Epithelial cell of prostate (primary cell): ENCODE measurements at places on chromosomes 7 and 10.

DNA sequence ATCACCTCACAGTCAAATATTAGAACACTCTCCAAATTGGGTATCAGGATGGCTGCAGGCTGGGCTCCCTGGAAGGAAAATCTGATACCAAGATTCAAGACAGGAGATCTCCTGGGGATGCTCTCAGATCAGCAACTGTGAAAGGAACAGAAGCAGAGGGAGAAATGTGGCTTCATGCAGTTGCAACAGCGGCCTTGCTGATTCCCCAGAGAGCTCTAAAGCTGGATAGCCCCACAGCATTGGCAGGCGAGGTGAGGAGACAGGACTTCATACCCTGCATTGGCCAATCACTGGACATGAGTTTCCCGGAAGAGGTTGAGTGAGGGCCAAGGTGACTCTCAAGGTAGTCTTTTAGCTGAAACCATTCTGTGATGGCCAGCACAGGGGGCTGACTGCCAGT is 190.6 kb downstream of the PTPN20 start:
- DNase-seq: no peak

GRCh38 chr10:109007514-109007913 is 915.8 kb downstream of the XPNPEP1 start:
- no peak for DNase-seq

DNA sequence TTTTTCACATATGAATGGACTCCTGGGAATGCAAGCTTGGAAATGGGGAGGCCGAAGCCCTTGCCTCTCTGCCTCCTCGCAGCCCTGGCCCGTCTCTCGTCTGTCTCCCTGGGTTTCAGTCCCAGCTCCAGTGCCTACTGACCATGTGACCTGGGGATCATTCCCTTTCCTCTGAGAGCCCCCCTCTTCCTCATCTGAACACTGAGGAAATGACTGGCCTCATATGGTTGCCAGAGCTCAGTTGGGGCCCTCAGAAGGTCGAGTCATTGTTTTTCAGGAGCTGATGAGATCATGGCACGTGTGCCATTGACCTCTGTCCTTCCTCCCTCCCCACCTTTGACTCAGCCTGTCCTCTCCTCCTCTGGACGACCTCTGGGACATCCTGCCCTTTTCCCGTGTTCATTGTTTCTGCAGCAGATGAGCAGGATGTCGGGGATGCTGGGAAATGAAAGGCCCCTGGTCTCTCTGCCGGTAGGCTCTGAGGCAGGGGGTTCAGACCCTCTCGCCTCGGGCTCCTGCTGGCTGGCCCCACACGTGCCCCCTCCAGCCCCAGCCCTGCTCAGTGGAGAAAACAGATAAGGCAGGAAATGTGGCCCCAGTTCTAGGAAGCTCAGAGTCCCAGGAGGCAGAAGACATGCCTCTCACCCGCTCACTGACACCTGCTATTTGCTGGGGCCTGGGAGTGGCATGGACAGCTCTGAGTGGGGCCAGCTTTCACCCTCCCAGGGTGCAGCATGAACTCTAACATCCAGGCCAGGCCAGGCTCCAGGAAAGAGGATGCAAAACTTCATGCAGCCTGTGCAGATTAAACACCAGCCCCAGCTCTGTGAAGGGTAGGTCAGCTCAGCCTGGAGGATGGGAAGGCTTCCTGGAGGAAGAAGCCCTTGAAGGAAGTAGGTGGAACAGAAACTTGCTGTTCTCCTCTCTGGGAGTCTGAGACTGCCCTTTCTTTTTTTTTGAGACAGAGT is 8.3 kb upstream of the PPP1R35 start:
- DNase-seq: no peak

DNA sequence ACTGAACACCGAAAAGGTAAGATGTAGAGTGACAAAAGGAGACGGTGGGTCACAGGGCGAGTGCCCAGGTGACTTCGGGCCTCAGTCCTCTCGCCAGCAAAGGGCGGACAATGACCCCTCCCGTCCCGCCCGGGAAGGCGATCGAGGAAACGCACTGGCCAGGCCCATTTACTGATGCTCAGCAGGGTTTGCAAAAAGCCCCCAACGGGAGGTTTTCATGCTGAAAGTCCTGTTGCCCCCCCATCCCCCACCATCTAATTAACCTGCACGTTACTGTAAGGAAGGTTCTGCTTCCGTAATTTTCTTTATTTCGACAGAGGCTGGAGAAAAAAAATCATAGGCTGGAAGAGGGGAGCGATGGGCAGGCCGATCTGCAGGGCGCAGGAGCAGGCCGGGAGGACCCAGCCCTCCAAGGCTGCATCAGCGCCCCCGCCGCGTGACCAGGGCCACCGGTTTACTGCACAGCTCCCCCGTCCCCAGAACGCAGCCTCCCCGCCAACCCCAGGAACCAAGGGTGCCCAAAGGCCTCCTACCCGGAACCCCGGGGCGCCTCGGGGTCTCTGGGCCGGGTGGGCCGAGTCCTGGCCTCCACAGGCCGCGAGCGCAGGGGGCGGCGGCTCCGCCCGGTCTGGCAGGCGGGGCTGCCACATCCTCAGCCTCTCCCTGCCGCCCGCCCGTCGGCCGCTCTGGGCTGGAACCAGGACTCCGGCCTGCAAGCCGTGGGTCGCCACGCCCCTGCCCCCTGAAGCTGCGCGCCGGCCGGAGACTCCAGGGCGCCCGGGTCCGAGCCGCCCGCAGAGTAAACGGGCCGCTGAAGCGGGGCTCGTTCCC is 613 bp downstream of the OAT start:
- no peak for DNase-seq

DNA sequence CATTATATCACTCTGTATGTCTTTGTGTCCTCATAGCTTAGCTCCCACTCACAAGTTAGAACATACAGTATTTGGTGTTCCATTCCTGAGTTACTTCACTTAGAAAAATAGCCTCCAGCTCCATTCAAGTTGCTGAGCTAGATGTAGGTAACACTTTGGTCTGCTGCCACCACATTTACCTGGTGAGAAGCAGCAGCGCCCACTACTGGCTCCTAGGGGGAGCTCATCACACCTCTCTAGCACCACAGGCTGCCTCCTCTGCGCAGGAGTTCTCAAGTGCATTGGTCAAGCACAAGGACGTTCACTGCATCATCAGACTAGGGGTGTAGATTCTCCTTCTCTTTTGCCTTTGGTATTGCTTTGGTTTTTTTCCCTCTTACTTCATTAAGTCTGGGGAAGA is 530.9 kb upstream of the AUTS2 start:
- no peak for DNase-seq

GRCh38 chr10:73229567-73229966 is 17.5 kb downstream of the DNAJC9 start:
- no peak for DNase-seq

GRCh38 chr7:158343526-158343925 is 244.1 kb downstream of the PTPRN2 start:
- DNase-seq: no peak

- DNase-seq: no peak
Measured at GRCh38 chr7:141225916-141226618, 152.2 kb downstream of the TMEM178B start.

DNA sequence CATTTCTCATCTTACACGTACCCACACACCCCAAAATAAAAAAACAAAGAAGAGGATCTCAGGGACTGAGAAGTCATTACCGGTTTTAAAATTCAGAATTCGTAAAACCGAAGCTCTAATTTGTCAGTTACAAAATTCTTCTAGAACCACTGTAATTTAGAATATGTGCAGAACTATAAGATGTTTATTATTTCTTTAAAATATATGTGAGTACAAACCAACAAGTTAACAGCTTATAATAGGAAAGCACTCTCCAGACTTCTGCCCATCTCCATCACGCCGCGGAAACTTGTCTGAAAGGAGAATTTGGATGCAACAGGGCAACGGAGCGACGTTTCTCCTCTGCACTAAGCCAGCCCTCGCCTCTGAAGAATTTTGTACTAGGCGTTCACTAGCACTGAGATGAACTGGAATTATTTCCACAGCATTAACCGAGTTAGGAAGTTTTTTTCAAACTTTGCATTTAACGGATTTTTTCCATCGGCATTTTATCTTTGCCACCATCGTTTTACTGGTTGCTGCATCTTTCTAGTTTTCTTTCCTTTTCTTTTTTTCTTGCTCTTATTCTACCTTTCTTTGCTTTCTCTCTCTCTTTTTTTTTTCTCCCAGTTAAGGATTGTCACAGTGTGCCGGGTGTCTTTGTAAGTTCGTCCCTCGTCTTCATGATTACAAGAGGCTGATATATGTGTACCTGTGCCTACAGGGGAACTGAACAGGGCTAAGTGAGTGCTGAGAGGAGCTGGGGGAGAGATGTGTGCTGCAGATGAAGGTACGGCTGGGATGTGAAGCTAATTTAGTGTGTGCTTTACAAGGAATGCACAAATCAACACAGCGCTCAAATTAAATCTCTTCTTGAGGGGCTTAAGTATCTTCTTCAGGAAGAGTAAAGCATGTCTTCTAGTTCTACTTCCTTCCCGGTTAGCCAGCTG is 295.9 kb upstream of the NFE2L3 start:
- no peak for DNase-seq

DNA sequence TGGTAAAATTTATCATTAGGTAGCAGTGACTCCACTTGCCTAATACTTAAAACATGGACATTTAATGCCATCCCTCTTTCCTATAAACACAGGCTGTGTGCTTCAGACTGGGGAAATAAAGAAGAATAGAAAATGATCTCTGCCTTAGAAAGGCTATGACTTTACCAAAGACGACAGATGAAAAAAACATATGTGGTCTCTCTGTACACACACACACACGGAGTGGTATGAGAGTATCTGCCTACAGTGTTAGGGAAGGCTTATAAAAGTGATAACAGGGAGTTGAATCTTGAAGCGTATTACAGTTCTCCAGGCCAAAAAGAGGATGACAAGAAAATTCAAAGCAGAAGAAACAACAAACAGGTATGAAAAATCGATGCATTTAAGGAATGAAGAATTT is 38.2 kb downstream of the MINDY3 start:
- no peak for DNase-seq

DNA sequence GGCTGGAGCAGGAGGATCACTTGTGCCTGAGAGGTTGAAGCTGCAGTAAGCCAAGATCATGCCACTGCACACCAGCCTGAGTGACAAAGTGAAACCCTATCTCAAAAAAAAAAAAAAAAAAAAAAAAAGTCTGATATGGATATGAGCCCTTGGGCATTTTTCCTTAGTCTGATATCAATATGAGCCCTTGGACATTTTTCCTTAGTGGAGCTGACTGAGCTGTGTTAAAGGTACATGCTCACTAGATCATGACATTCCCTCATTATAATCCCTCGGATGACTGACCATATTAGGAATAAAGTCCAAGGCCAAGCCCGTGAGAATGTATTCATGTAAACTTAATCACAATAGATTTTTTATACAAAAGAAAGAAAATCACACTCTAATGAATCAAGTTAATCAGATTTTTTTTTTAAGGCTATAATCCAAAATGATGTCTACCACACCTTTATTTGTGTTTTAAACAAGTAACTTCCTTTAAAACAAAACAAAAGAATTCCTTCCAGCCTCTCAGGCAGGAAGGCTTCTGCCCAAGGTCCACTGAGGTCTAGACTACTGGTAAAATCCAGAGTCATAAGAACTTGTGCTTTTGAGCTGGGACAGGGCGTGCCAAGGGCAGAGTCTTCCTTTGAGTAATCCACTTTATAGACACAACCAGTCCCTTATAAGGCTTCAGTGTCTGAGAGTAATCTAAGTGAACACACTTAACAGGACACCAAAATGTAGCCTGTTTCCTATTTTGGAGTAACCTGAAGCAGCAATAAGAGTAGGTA is 5.5 kb downstream of the PPA1 start:
- DNase-seq: no peak

DNA sequence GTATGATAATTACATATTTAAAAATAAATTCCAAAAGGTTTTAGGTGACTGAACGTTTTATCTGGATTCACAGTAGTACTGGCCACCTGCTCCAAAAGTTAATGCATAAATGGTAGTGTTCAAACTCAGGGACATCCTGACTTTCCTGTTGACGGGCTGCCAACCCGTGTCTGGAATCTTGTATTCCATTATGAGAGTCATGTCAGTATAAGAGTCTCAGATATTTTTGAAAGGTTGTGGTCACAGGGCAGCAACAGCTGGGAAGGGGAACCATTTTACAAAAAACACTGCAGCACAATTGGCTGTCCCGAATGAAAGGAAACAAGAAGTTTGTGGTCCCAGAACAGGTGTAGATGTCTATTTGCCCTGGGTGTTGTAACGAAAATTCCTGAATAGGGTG is 2.8 kb downstream of the TDRD1 start:
- no peak for DNase-seq

DNA sequence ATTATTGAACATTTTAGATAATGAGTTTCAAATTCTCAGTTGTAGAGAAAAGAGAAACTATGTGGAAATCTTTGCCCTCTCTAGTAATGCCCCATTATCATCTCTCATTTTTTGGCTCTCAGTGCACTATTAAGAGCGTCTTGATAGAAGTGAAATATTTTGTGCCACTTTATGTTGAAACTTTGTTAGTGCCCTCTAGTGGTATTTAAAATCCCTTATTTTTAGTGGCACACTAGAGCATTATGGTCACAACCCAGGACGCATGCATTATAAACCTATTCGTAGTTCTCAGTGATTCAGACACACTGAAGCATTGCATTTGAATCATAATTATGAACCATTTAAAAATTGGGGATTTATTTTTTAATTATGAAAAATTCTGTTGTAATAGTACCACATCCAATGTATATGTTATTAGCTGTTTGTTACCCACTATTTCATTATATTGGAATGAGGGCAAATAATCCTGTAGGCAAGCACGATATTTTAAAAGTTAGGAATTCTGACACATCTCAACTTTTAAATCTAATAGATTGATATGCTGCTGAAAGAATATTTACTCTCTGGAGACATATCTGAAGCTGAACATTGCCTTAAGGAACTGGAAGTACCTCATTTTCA is 21.9 kb downstream of the PDCD4 start:
- DNase-seq: no peak

GRCh38 chr7:47520406-47520805 is 61.5 kb downstream of the TNS3 start:
- DNase-seq: no peak

GRCh38 chr10:61301575-61301974 is 151.6 kb downstream of the TMEM26 start:
- DNase-seq: no peak

DNA sequence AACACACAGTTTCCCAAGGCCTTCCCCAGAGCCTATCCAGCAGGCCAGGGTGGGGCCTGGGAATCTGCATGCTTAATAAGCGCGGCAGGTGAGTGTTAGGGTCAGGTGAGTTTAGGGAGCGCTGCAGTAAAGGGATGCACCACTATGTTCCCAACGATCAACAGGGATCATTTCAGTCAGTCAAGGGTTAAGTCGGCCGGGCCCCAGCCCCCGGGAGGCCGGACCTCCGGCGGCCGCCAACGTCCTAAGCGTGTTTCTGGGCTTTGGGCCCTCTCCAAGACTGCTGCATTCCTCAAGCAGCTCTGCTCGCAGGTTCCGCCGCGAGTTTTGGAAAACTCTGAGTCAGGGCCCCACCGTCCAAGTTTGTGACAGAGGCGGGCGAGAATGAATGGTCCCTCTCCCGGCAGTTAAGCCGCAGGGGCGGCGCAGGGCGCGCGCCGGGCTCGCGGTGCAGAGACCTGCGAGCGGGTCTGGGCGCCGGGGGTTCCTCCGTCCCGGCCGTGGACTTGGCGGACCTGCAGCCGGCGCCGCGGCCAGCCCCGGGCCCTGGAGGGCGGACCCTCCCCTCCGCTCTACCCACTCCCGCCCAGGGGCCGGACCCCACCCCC is 81.6 kb downstream of the ARHGAP22 start:
- no peak for DNase-seq

GRCh38 chr10:23345861-23346260 is 1.3 kb upstream of the C10orf67 start:
- peak; percentile 86 for DNase-seq

- no peak for DNase-seq
Measured at GRCh38 chr10:98419469-98420261, 4.7 kb upstream of the PYROXD2 start.
